D721Med (cell line): ENCODE measurements at places on chromosomes 13 and 19.

- peak; percentile 32 for DNase-seq
Measured at GRCh38 chr13:33352041-33352440, 66.5 kb upstream of the STARD13 start.

DNA sequence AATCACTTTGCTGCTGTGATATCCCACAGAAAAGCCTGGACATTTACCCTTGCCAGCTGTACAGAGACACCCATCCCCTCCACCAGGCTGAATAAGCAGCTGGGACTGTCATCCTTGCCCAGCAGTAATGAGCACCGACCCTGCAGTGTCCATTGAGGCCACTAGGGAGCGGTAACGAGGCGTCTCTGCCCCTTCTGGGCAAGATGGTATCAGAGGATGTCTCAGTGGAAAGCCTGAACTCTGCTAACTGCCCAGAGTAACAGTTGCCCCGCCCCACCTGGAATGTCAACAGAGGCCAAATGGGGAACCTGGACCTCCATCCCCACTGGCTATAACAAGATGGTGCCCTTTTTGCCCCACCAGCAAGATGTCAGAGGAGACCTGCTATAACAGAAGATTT, 22.8 kb upstream of the CEACAM20 start:
- no peak for DNase-seq

DNA sequence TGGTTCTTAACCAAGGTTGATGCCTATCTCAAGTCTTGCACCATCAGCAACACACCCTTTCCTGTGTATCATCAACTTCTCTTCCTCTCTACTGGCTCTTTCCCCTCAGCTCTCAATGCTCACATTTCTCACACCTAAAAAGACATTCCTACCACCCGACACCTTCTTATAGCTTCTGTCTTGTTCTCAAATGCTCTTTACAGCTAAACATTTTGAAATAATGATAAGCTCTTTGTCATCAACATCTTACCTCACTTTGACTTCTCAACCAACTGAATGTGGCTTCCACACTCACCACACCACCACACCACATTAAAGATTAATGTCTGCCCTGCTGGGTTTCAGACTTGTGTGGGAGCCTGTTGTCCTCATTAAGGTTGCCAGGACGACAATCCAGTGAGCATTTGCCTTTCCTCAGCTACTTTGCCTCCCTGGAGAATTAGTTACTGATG, 67.8 kb downstream of the RXFP2 start:
- no peak for DNase-seq

DNA sequence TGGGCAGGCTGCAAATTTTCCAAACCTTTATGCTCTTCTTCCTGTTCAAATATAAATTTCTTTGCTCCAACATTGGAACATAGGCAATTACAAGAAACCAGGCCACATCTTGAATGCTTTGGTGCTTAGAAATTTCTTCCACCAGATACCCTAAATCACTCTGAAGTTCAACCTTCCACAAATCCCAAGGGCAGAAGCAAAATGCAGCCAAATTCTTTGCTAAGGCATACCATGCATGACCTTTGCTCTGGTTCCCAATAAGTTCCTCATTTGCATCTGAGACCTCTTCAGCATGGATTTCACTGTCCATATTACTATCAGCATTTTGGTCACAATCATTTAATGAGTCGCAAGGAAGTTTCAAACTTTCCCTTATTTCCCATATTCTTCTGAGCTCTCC, 130.9 kb downstream of the DIAPH3 start:
- DNase-seq, result no peak

- DNase-seq, result no peak
Measured at GRCh38 chr19:3673506-3674439, 26.5 kb downstream of the PIP5K1C start.

GRCh38 chr19:10544242-10544752, 593 bp downstream of the ATG4D start:
- DNase-seq, result no peak

- DNase-seq, result no peak
Measured at GRCh38 chr19:27780367-27781075, 1432.4 kb downstream of the UQCRFS1 start.

GRCh38 chr19:2810141-2811091, 9.3 kb upstream of the ZNF554 start:
- peak; percentile 16 for DNase-seq

DNA sequence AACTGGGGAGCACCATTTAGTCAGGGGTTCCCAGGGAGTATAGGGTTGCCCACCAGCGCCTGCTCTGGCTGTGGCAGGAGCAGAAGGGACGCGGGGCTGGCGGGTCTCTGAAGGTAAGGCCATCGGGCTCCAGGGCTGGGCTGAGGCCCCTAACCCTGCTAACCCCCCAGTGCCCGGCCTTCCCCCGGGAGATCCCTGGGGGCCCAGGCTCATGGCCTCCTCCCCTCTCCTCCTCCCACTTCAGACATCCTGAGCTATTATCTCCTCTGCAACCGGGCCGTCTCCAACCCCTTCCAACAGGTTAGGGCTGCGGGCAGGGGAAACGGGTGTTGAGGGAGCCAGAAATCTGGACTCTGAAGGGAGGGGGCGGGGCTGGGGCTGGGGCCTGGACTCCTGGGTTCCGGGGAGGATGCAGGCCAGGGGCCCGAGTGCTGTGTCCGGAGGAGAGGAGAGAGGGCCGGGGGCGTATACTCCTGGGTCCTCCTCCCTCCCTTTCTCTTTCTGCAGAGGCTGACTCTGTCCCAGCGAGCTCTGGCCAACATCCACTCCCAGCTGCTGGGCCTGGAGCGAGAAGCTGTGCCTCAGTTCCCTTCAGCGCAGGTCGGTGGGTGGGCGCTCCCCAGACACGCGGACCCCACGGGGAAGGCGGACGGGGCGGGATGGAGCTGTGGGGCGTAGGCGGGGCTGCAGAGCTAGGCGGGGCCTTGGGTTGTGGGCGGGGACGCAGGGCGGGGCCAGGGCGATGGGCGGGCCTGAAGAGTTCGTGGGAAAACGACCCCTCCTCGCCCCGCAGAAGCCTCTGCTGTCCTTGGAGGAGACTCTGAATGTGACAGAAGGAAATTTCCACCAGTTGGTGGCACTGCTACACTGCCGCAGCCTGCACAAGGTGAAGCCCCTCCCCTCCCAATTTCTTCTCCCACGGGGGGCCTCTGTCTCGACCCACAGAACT, 15.3 kb downstream of the TTYH1 start:
- peak; percentile 77 for DNase-seq

- no peak for DNase-seq
Measured at GRCh38 chr13:29925457-29926097, 75.2 kb upstream of the UBL3 start.

DNA sequence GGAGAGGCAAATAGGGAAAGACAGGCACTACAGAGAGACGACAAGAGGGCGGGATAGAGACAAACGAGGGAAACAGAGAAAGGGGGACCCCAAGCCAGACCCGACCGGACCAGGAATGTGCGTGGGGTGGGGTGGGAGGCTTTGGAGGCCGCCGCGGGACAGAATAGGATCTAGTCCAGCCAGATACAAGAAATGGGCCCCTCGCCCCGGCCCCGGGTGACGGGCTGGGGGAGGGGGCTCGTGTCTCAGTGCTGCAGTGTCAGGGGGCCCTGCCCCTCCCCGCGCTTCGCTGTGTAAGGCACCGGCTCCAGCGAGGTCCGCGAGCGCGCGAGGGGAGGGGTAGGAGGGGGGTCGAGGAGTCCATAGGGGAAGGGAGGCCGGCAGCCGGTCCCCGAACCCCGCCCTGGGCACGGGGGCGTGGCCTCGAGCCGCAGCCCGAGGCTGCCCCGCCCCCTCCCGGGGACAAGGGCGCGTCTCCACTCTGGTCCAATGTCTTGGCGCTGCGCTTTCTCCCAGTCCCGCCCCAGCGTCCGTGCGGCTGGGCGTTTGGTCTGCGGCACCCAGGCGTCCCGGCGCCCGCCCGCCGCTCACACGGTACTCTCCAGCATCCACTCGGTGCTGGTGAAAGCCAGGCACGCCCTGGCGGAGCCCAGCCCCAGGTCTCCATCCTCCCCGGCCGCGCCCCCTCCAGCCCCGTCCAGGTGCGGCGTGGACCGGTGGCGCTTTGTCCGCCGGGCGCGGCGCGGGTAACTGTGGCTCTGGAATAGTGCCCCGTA, 11.0 kb downstream of the IFNL1 start:
- DNase-seq, result no peak

DNA sequence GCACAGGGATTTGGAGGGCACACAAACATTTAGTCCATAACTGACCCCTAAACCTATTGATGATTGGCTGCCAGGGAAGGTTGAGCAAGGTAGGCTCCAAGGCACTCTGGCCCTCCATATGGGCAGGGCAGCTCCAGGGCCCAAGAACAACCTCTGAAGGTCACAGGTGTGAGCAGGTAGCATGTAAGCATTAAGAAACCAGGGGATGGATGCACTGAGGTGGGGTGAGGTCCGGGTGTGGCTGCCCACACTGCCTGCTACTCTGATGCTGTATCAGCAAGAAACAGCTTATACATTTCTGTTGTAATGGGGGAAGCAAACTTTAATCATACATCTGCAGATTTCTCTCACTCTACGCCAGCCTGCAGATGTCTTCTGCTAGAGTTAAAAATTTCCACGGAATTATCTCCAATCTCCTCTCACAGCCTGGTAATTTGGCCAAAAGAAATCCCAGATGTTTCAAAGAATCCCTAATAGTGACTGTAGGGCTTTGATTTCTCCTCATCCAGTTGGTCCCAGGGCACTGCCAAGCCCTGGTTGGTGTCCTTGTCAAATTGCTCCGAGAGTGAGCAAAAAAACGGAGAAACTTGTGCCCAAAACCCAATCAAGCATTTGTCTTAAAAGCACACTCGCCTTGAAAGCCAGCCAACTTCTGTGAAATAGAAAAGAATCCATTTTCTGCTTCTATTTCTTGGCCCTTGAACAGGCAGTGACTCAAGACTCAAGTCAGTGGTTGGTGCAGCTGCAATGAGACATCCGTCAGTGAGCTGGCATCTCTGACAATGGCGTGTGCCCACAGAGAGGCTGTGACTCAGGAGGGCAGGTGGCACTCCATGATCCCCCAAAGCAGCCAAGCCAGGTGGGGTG, 72.5 kb upstream of the MRI1 start:
- DNase-seq, result no peak
